ENCODE measurements at places on chromosomes 2 and 18. TPM values are rescaled to one million over a fixed set of nuclear protein-coding genes. Genes with fewer than 3 reads are reported as not detected.

DNA sequence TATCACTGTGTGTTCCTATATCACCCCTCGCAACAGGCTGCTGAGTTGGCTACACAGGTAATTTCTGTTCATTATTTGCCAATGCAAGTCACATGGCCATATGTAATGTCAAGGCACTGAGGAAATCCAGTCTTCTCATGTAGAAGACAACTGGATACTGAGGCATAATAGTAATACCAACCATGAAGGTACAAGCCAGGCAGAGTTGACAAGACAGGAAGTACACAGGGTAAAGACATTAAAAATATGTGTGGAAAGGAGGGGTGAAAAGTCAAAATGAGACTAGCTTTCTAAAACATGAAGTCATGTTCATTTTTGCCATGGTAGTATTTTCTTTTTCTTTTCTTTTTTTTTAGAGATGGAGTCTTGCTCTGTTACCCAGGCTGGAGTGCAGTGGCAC, 17.5 kb upstream of the RNF138 start:
- no peak for DNase-seq
- H3K36me3 ChIP-seq: no peaks in the 10 kb centered on the region
- no peak overlapping the region for H3K27ac ChIP-seq
- no peaks in the 10 kb centered on the region for H3K4me1 ChIP-seq

DNA sequence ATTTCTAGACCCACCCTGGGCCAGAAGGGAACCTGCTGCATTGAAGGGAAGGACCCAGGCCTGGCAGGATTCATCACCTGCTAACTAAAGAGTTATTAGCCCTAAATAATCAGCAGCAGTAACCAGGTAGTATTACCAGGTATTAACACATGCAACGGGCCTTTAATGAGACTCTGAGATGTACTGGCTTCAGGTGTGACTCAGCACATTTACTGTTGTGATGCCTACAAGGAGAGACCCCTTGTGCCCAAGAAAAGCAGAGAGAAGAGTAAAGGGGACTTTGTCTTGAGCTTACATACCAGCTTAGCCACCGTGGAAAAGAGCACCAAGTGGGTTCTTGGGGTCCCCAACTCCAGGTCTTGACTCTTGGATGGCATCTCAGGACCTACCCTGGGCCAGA, 243.1 kb upstream of the SLC39A10 start:
- no peak overlapping the region for H3K4me3 ChIP-seq
- H3K27ac ChIP-seq: no peak overlapping the region
- no peaks in the 10 kb centered on the region for H3K36me3 ChIP-seq
- no peak for DNase-seq
- H3K4me1 ChIP-seq: no peaks in the 10 kb centered on the region

GRCh38 chr18:40046596-40046995, 1908.4 kb upstream of the PIK3C3 start:
- H3K27ac ChIP-seq: no peak overlapping the region
- H3K27me3 ChIP-seq: no peaks in the 10 kb centered on the region
- H3K4me3 ChIP-seq: no peak overlapping the region
- DNase-seq: no peak

GRCh38 chr18:58512648-58513588, 116.0 kb downstream of the ALPK2 start:
- no peaks in the 10 kb centered on the region for H3K4me1 ChIP-seq
- DNase-seq: no peak
- H3K4me3 ChIP-seq: no peak overlapping the region

DNA sequence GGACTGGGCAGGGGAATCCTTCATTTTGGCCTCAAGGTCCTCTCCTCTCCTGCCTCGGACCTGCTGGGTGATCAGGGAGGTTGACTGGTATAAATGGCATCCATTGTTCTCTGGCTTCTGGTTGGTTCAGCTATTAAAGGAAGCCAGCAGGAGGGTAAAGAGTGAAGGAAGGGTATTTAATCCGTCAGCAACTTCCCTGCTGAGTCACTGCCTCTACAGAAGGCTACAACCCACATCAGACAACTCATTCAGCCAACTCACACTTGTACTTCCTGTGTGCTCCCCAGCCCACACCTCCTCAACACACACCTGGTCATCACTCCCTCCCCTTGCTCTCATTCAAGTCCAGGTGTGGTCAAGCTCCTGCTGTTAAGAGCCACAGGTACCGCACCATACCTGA, 68.3 kb upstream of the MRPS9 start:
- H3K4me1 ChIP-seq: no peaks in the 10 kb centered on the region
- no peaks in the 10 kb centered on the region for H3K27me3 ChIP-seq
- H3K36me3 ChIP-seq: no peaks in the 10 kb centered on the region
- no peak overlapping the region for H3K4me3 ChIP-seq

- H3K27me3 ChIP-seq: no peaks in the 10 kb centered on the region
- no peaks in the 10 kb centered on the region for H3K4me1 ChIP-seq
- H3K27ac ChIP-seq: no peak overlapping the region
- no peak overlapping the region for H3K4me3 ChIP-seq
- H3K36me3 ChIP-seq: no peaks in the 10 kb centered on the region
Measured at GRCh38 chr18:34999756-35000289, 41.4 kb upstream of the MAPRE2 start.

- H3K4me3 ChIP-seq: no peak overlapping the region
- no peak for DNase-seq
- no peak overlapping the region for H3K27ac ChIP-seq
- no peaks in the 10 kb centered on the region for H3K4me1 ChIP-seq
- no peaks in the 10 kb centered on the region for H3K27me3 ChIP-seq
Measured at GRCh38 chr2:222943820-222944219, 83.0 kb downstream of the ACSL3 start.

DNA sequence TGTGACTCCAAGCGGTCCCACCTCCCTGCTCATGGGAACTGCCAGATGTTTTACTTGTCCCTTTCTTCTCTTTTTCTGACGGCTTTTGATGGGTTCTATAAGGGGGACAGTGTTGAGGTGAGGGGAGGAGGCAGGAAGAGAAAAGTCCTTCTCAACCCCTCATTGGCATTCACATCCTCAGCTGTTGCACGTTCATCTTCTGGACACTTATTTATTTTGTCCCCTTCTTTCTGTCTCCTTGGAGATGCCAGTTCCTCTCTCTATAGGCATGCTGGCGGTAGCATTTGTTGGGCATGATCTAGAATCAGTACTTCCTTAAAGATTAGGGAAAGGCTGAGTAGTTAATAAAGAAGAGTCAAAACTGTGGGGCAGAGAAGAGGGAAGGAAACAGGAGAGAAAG, 99.0 kb upstream of the KLHL14 start:
- H3K36me3 ChIP-seq: no peaks in the 10 kb centered on the region
- DNase-seq: no peak
- H3K4me1 ChIP-seq: no peaks in the 10 kb centered on the region
- no peak overlapping the region for H3K4me3 ChIP-seq

GRCh38 chr18:36629138-36629530, 199.7 kb downstream of the TPGS2 start:
- H3K4me1 ChIP-seq: no peaks in the 10 kb centered on the region
- no peaks in the 10 kb centered on the region for H3K36me3 ChIP-seq
- DNase-seq: no peak

DNAH6 gene
- 1.0 TPM for total RNA-seq

VIT gene
- 0.26 TPM for total RNA-seq

DNA sequence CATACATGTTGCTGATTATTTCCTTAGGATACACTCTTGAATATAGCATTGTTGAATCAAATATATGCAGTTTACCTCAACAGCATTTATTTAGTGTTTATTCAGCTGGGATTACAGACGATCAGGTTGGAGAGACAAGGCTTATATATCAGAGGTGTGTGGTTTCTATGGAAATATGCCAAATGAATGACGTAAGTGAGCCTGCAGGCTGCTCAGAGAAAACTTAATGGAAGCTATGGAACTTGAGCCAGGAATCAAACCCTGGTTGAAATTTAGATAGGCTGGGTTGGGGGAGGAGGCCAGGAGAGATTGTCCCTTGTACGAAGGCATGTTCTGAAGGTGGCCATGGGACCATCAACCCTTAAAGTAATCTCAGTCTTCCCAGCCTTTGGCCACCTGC, 79.5 kb downstream of the INPP4A start:
- no peak for DNase-seq
- no peaks in the 10 kb centered on the region for H3K36me3 ChIP-seq
- H3K4me1 ChIP-seq: no peaks in the 10 kb centered on the region

EFEMP1 gene
- 513 TPM for total RNA-seq

GRCh38 chr2:142217804-142218203, 87.0 kb upstream of the LRP1B start:
- H3K27ac ChIP-seq: no peak overlapping the region
- no peak for DNase-seq
- no peaks in the 10 kb centered on the region for H3K27me3 ChIP-seq
- H3K4me1 ChIP-seq: no peaks in the 10 kb centered on the region

IL36RN gene
- total RNA-seq: not detected

DNA sequence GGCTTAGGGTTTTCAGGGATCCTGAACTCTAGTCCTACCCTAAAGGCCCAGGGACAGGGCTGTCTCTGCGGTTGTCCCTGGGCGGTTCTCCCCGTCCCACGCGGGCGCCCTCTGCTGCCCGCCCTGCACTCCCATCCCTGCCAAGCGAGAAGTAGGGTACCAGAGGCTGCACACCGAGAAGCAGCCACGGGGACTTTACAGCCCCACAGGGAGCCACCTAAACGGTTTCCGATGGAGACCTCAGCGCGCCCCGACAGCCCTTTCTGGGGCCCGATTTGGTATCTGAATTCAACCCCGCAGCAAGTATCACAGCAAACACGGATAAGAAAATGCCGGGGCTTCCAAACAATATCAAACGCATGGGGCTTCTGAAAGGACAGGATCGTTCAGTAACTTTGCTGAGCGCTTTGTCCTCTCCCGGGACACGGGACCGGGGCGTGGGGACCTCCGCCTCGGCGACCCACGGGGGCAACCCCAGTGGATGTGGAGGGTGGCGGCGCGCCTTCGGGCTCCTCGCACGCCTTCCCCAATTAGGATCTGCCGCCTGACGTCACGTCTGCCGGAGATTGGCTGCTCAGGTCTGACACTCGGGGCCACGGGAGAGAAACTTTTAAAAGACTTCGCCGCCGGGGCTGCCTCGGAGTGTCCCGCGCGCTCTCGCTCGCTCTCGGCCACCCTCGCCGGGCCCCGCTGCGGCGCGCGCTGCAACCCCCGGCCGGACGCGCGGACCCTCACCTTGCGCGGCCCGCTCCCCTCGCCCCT, at the start of gene LTBP1:
LTBP1 (plus strand) TSS at position 640 of the 762 bp plus-strand sequence. CDS start 372 bp downstream, outside the sequence.
- H3K4me3 ChIP-seq: peak within 1 kb of the TSS; percentile 88
- no peaks in the 10 kb centered on the region for H3K36me3 ChIP-seq
- H3K27ac ChIP-seq: peak within 1 kb of the TSS; percentile 90
- no peaks in the 10 kb centered on the region for H3K27me3 ChIP-seq

GRCh38 chr2:181742922-181743722, 62.8 kb upstream of the NEUROD1 start:
- peak; percentile 24 for DNase-seq
- H3K4me1 ChIP-seq: no peaks in the 10 kb centered on the region
- no peaks in the 10 kb centered on the region for H3K27me3 ChIP-seq
- no peak overlapping the region for H3K4me3 ChIP-seq
- no peak overlapping the region for H3K27ac ChIP-seq
- H3K36me3 ChIP-seq: no peaks in the 10 kb centered on the region

SLC38A11 gene
- 0.29 TPM for total RNA-seq

- no peak overlapping the region for H3K27ac ChIP-seq
- no peaks in the 10 kb centered on the region for H3K4me1 ChIP-seq
- H3K4me3 ChIP-seq: no peak overlapping the region
- no peaks in the 10 kb centered on the region for H3K36me3 ChIP-seq
Measured at GRCh38 chr2:170886386-170886785, 42.7 kb upstream of the GORASP2 start.

GRCh38 chr2:199850218-199850717, 724 bp downstream of the FTCDNL1 start:
- H3K36me3 ChIP-seq: no peaks in the 10 kb centered on the region
- no peaks in the 10 kb centered on the region for H3K27me3 ChIP-seq
- no peak for DNase-seq

ALPI gene
- not detected for total RNA-seq

RUFY4 gene
- total RNA-seq: 0.07 TPM

TMEM182 gene
- 3.5 TPM for total RNA-seq

- H3K4me3 ChIP-seq: peak overlapping the region; percentile 37
- H3K27ac ChIP-seq: peak overlapping the region; percentile 92
- no peaks in the 10 kb centered on the region for H3K36me3 ChIP-seq
- H3K27me3 ChIP-seq: no peaks in the 10 kb centered on the region
- H3K4me1 ChIP-seq: no peaks in the 10 kb centered on the region
Measured at GRCh38 chr2:120867290-120868241, 131.9 kb downstream of the GLI2 start.

ZNF385B gene
- total RNA-seq: not detected

DNA sequence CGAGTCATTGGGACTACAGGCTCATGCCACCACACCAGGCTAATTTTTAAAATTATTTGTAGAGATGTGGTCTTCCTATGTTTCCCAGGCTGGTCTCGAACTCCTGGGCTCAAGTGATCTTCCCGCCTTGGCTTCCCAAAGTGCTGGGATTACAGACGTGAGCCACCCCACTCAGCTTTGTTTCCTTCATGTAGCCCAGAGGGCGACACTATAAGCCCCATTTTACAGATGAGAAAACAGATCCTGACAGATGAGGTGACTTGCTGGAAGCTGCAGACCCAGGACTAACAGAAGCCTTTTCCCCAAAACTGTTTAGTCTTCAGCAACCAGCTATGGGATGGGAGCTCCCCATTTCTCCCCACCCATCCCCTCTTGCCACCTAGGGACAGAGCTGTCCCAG, 7.2 kb upstream of the CTDSP1 start:
- DNase-seq: no peak
- H3K36me3 ChIP-seq: no peaks in the 10 kb centered on the region
- peaks cover 3% of the 10 kb centered on the region for H3K4me1 ChIP-seq
- no peaks in the 10 kb centered on the region for H3K27me3 ChIP-seq

GRCh38 chr2:66846887-66847286, 412.0 kb downstream of the MEIS1 start:
- no peaks in the 10 kb centered on the region for H3K27me3 ChIP-seq
- H3K27ac ChIP-seq: no peak overlapping the region
- no peaks in the 10 kb centered on the region for H3K36me3 ChIP-seq

GRCh38 chr2:235954888-235955480, 213.2 kb downstream of the GBX2 start:
- no peak overlapping the region for H3K27ac ChIP-seq
- H3K4me1 ChIP-seq: no peaks in the 10 kb centered on the region
- H3K36me3 ChIP-seq: no peaks in the 10 kb centered on the region
- H3K27me3 ChIP-seq: no peaks in the 10 kb centered on the region
- no peak for DNase-seq

HOXD12 gene
- total RNA-seq: not detected

ALLC gene
- total RNA-seq: not detected

GRCh38 chr2:238425979-238426567, 654 bp upstream of the ASB1 start:
- no peak for DNase-seq
- no peaks in the 10 kb centered on the region for H3K36me3 ChIP-seq
- peaks cover 4% of the 10 kb centered on the region for H3K4me1 ChIP-seq
- H3K4me3 ChIP-seq: peak overlapping the region; percentile 53
- no peaks in the 10 kb centered on the region for H3K27me3 ChIP-seq

PLEKHH2 gene
- total RNA-seq: 47.1 TPM

ACOXL gene
- total RNA-seq: not detected

GRCh38 chr2:190911813-190912212, 31.2 kb downstream of the GLS start:
- H3K36me3 ChIP-seq: peaks cover 3% of the 10 kb centered on the region
- H3K27ac ChIP-seq: no peak overlapping the region
- H3K27me3 ChIP-seq: no peaks in the 10 kb centered on the region
- no peak for DNase-seq

NDUFAF7 gene
- 18.5 TPM for total RNA-seq

GRCh38 chr2:2748399-2749205, 417.5 kb upstream of the MYT1L start:
- DNase-seq: no peak
- H3K4me3 ChIP-seq: no peak overlapping the region
- H3K36me3 ChIP-seq: no peaks in the 10 kb centered on the region
- H3K4me1 ChIP-seq: no peaks in the 10 kb centered on the region
